ENCODE measurements at places on chromosomes 11 and 22.

DNA sequence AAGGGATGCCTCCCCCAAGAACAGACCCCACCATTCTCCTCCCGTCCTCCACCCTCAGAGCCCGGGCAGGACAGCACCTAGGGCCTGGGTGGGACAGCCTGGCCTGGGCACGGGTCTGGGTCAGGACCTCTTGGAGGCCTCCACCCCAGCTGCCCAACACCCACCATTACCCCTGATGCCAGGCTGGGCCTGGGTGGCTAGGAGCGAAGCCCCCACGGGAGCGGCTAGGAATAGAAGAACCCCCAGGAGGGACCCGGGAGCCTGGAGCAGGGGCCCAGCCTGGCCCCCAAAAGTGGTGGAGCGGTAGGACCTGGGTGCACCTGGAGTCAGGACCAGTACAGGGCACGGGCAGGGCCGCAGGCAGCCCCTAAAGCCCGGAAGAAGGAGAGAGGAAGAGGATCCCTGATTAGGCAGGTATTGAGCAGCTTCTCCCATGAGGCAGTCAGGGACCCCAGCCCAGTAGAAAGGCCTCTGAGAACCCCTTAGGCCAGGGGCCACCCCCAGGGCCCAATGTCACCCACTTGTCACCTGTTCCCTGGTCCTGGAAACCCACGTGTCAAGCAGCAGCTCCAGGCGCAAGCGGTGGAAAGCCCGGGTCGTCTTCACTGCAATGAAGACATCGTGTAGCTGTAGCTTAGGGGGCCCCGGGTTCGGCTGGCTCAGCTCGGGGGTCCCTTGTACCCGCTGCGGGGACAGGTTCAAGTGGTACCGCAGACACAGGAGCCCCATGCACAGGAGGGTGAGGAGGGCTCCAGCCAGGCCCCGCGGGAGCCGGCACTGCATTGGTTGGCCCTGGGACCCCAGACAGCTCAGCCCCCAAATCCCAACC is 575 bp downstream of the MFNG start:
- no peak for DNase-seq

GRCh38 chr11:64762674-64763525 is 3.1 kb upstream of the PYGM start:
- DNase-seq = no peak

DNA sequence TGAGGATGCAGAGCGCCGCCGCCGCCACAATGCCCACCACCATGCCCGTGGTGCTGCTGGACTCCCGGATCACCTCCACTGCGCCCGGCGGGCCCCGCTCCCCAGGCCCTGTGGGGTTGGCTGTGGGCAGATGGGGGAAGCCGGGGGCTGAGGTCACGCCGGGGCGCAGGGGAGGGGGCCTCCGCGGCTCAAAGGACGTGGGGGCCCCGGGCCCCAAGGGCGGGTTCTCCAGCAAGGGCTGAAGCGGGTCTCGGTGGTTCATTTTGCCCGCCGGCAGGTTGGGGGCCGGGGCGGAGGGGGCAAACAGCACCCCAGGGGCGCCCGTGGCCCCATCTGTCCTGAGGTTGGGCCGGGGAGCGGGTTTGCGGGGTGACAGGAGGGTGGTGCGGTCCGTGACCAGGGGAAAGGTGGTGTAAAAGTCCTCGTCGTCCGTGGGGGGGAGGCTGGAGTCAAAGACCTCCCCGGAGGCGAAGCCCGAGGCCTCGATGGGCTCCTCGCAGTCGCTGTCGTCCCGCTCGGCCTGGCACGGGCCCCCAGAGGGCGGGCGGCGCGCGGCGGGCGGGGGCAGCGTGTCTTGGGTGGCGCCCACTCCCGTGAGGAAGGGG is 16.5 kb downstream of the SLC22A12 start:
- no peak for DNase-seq

GRCh38 chr11:33692013-33692504 is 8.6 kb downstream of the C11orf91 start:
- peak; percentile 72 for DNase-seq

DNA sequence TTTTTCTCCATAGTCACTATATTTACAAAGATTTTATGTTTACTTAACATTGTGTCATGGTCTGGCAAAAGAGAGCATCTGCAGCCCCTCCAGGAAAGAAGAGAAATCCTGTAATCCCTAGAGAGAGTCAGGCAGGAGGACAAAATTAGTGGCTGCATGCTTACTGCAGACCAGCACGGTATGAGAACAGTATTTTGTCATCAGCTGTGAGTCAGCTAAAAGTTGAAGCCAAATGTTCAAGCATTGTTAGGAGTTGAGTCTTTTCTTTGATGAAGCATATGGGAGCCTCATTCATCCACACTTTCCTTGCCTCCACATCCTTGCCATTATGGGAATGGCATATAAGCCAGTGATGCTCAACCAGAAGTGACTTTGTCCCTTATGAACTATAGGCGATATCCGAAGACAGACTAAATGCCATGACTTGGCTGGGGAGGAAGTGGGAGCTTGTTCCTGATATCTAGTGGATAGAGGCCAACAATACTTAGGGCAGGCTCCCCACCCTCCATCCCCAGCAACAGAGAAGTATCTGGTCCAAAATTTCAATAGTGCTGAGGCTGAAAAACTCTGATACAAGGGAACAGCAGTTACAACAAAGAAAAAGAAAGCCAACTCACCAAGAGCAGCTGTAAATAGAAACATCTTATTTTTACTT is 112.0 kb upstream of the OR5AK2 start:
- no peak for DNase-seq

GRCh38 chr11:36609383-36609782 is 11.3 kb upstream of the RAG2 start:
- no peak for DNase-seq

GRCh38 chr11:114598461-114598860 is 2.9 kb upstream of the NXPE4 start:
- no peak for DNase-seq

DNA sequence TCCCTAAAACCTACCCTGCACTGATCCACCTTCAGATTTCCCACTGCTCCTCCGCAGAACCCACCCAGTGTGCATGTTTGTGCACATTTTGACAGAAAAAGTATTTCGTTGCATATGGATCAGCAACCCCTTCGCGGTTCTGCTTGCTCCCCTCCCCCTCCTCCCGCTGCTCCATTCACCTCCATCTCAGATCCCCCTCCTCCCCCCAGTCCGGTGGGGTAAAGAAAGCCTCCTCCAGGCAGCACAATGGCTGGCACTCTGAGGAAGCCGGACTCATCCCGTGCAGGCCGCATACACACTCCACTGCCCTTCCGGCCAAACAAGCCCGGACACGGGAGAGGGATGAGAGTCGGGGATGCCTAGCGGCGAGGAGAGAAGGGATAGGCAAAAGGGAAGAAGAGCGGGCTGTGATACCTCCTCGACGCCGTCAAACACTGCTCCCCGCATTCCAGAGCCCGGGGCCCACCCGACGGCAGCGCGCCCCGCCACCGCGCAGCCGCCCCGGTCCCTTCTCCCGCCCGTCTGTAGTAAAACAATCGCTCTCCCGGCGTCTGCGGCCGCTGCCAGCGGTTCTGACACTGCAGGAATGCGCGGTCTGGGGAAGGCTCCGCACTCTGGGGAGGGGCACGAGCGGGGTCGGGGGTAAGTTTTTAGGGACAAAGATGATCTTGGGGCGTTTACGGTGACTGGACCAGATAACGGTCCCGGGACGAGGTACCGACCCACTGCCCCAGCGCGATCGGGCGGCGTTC is 915 bp downstream of the FEZ1 start:
- no peak for DNase-seq

DNA sequence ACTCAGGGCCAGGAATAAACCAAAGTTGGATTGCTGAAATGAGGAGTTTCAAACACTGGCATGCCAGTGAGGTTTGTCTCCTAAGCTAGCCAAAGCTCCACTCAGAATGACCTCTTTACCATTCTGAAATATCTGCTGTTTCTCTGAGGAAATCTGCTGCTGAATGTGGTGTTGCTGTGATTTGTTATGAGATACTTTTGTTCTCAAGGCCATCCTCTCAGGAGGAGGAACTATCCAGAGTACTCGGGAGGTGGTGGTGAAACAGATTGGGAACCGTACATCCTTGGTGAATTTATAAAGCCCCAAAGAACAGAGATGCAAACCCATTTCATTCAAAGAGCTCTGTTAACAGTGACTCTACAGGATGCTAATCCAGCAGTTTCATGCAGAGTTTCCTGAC is 50.5 kb downstream of the BDNF start:
- no peak for DNase-seq

- DNase-seq = no peak
These were observed 590 bp downstream of the ATG13 start for GRCh38 chr11:46617972-46618314.

DNA sequence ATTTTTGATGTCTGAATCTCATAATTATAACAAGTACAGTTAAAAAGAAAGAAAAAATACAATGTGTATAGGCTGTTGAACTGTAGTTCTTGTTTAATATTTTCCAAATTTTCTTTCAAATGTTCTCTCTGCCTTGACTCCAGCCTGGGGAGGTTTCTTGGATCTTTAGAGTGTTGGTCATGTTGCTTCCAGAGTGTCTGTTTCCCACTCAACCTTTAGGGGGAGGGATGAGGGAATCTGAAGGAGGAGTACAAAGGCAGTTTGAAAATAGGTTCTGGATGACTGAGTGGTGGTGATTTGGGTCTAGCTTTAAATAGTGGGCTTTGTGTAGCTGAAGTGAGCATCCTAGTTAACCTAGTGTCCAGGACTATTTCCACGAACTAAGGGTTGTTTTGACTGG is 2.0 kb downstream of the CTNND1 start:
- DNase-seq = peak; percentile 80

DNA sequence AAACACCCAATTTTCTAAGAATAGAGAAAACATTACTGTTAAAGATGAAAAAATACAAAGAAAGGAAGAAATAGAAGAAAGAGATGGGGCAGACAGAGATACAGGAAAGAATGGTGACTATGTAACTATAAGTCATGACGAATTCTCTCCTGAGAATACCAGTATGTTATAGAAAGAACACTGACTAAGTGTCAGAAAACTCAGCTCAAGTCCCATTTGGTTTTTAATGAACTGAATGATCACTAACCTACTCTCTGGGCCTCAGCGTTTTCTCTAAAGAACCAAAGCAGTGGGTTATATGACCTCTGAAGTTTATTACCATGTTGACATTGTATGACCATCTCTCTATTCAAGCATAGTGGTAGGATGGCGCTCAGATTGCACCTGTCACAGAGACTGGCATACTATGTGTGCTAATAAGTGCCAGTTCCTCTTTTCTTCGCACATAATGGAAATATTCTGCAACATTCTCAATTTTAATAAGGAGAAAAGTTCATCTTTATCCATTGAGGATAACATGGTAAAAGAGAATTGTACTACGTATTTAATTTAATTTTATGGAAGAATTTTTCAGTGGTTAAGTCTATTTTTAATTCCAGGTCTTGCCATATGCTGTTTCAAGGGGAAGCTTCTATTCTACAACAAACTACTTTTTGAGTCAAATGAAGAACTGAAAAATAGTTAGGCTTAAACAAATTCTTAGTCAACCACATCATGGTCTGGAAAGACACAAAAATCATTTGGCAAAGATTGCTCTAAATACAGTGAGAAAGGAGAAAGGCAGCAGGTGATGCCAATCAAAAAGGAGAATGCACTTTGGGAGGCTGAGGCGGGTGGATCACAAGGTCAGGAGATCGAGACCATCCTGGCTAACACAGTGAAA is 25.0 kb upstream of the EED start:
- no peak for DNase-seq

DNA sequence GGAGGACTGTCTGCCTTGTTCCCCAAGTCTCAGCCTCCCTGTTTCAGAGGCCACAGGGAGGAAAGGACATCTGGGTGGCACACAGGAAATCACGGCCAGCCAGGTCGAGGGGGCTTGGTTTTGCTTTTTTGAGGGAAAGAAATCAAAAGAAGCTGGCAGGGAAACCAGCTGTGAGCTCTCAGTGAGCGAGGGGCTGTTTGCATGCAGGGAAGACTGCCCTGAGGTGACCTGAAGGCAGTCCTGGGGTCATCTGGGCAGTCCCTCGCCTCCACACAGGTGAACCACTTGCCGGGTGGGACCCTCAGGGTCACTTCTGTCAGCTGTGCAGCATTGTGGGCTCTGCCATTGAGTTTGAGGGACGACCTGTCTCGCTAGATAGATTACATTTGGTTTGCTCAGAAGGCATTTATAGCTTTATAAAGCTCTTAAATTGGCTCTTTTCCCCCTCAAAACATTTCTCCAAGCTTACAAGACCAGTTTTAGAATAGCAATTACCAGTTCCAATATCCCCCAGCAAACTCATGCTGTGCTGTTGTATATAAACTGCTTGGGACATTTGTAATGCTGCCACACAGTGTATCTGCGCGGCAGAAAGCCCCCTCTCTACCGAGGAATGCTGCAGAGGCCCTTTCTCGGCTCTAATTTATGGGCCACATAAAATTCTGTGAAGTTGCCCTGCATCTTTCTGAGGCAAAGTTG is 28.3 kb downstream of the PKNOX2 start:
- DNase-seq = no peak

- DNase-seq = no peak
These were observed 327.7 kb downstream of the DLG2 start for GRCh38 chr11:85299258-85299942.

DNA sequence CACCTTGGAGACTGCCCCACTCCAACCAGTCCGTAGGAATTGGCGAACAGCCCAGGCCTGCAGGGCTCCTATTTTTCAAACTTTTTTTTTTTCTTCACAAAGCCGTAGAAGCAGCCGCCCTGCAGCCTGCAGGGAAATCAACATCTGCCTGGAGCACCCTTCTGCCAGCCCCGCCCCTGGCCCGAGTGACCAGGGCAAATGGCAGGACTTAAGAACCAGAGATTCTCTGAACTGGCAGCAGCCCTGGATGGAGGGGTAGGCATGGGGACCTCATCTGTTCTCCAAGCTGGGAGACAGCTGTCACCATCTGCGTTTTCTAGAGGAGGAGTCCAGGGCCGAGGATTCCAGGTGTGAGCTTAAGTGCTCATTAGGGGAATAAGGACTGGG is 5.6 kb downstream of the SCN2B start:
- DNase-seq = no peak

DNA sequence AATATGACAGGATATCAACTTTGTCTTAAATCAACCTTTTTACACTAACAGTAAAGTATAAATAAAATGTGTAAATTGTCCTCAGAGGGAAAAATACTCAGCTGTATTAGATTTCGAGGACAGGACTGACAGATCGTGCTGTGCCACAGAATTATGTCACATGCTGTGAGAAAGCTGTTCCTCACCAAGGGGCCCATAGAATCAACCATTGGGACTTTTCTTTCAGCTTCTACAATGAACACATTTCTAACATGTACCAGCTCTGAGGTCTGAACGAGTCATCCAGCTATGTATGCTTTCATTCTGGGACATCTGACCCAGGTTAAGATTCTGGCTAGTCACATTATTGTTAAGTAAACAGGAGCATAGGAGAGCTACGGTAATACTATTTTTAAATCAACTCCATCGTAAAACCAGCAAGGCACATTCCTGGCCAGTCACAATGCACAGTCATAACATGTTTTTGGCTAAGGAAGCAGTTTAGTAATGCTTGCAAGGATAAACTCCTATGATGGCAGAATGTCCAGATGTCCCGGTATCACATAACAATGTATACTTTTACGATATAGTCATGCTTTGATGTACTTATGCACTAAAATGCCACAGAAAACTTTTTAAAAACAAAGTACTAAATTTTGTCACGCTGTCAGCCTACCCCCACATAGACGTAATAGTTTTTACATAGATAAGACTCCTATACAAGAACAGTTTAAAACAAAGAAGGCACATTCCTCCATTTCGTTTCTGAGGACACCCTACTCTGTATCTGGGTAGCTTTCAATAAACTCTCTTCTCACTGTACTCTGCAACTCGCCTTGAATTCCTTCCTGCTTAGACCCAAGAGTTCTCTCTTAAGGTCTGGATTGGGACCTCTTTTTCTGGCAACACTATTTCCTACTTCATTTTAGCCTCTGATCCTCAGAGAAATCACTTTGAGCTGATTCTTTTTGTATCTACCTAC is 27.4 kb downstream of the ZNF214 start:
- DNase-seq = no peak

- no peak for DNase-seq
These were observed 206.0 kb downstream of the BRD1 start for GRCh38 chr22:49621601-49622210.
